ENCODE measurements at places on chromosomes 6 and 20.
A peak's percentile ranks its signal among the peaks of the same experiment; 100 is the strongest.

DNA sequence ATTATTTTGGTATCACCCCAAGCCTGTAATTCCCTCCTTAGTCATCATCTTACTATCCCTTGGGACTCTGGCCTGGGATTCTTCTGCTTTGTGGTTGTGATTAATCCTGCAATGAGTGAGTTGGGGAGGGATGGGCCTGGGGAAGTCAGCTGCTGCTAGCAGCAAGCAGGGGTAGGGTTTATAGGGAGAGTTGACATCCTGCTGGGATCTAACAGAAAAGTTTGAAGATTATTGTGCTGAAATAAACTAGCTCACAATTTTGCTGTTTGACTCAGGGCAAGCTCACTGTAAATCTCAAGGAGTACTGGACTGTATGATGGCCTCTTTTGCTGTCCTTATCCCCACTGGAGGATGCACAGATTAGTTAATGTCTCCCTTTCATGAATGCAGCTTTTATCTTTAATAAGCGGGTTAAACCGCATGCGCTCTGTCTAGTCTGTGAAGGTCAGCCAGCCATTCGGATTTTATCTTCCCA lies 83.4 kb downstream of the JARID2 start:
- no peak for DNase-seq

DNA sequence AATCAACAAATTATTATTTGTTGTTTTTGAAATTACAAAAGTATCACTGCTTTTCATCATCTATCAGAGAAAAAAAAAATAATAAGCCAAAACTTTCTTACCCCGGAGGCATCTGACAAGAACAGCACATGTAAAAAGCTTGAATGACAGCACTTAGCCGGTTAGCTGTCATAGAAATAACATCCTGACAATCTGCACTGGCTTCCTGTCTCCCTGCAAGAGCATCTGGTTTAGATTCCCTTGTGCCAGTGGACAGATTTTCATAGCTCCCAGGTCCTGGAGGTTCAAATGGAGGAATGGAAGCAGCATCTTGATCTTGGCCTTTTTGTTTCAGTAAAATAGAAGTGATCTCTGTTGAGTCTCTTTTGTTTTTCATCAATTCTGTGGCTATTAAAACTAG lies 74.8 kb downstream of the HACE1 start:
- no peak for DNase-seq

DNA sequence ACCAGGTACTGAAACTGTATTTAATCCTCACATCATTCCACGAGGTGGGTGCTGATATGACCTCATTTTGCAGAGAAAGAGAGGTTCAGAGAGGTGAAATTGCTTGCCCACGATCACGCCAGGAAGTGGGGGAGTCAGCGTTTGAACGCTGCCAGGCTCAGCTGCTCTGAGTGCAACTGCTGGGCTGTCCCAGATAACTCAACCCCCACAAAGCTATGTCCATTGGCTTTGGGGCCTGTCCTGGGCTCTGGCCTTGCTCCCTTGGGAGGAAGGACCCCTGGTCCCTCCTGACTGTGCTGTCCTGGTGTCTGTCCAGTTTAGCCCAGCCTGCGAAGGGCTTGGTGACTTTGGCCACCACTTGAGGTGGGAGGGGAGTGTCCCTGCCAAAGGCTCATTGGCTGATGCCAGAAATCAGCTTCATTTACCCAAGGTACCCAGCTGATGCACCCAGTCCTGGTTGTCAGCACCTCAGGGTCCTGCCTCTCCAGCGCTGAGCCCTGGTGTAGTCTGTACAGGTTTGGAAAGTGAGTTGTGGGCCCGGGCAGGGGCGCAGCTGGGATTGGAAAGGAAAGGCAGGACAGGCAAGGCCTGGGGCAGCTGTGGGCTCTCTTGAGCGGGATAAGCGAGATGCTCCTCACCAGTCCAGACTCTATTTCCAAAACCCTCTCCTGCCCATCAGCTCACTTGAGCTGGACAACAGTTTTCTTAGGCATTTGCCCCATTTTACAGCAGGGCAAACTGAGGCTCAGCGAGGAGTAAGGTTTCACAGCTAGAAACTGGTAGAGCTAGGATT lies 38.5 kb downstream of the SUN5 start:
- DNase-seq, result peak; percentile 75

DNA sequence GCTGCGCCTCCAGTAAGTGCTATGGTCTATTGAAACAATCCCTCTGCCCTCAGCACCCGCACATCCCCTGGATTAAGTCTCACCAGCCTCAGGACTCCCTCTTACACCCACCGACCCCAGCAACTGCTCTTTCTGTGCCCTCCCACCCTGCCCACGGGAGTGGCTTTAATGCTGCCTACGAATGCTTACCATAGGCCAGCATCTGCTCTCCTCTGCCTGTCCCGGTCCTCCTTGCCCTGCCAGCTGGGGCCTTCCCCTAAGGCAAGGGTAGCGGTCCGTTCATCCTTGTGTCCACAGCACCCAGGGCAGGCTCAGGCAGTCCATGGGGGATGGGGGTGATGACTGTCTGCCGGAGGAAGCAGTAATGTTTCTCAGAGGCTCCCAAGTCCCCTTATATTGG lies 4.1 kb downstream of the EBF4 start:
- DNase-seq, result no peak

DNA sequence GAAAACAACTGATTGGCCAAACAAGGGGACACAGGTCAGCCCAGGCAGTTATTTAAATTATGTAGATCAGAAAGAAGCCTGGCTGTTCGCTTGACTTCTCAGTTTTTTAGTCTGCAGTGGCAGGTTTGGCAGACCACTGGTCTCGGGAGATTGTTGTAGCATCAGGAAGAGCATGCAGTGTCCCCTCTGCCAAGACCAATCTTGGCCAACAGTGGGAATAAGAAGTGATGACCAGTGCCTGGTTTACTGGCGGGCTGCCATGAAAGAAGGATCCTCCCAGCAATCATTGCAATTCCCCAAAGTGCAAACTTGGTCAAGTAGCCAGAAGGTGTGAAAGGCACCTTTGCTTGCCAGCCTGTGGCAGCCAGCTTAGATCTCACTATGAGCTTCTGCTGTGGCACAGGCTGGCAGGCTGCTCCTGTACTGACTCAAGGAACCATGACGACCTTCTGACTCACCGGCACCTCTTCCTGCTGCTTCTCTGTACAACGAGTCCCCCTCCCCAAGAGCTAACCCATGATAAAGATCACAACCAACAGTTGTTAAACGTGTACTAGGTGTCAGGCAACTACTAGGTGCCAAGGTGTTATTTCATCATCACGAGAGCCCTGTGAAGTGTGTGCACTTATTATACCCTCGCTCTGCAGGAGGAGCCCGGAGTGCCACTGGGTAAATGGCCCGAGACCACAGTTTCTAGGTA lies 76.8 kb upstream of the DUSP22 start:
- DNase-seq, result peak; percentile 72

GRCh38 chr6:108576709-108577108 lies 16.0 kb downstream of the FOXO3 start:
- DNase-seq, result no peak

- DNase-seq, result no peak
Measured at GRCh38 chr6:157811476-157812173, 11.4 kb upstream of the SNX9 start.

DNA sequence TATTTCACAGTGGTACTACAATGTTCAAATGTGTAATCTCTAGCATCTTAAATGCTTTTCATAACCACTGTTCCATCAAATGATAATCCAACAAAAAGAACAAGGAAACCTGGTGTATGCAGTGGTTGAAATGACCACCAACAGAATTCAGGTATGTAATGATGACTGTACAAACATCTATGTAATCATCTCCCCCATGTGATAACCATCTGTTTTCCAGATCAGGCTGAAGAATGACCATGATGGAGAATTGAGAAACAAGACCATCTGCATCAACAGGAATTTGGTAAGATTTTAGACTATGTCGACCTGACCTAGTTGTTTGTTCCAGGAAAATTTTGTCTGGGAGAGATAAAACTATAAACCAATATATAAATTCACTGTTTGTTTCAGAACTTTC lies 81.3 kb upstream of the ASCC3 start:
- no peak for DNase-seq

- DNase-seq, result peak; percentile 75
Measured at GRCh38 chr20:41697861-41698559, 79.8 kb upstream of the CHD6 start.

DNA sequence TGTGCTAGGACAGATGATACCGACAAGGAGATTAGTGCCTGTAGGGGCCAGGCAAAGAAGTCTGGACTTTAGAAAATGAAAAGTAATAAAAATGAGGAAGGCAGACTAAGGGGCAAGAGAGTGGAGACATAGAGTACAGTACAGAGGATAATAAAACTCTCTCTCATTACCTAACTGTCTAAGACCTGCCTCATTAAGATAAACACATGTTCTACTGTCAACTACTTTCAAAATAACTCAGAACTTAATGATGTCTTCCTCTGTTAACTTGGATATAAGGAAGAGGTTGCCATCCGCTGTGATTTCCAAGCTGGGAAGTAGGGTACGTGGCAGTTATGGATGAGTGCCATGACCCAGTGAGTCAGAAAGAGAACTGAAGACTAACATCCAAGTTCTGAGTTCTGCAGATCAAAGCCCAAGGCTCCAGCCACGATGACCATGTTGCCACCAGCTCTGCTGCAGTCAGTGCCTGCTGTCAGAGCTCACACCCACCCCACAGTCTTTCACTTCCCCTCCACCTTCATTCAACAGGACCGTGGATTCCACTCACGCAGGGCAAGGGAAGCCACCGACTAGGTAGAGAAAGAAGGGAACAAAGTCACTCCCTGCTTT lies 81.8 kb downstream of the KIF16B start:
- DNase-seq, result no peak

GRCh38 chr6:169804427-169804826 lies 53.0 kb downstream of the ERMARD start:
- no peak for DNase-seq

- DNase-seq, result no peak
Measured at GRCh38 chr6:41055149-41055548, 2.1 kb downstream of the APOBEC2 start.

DNA sequence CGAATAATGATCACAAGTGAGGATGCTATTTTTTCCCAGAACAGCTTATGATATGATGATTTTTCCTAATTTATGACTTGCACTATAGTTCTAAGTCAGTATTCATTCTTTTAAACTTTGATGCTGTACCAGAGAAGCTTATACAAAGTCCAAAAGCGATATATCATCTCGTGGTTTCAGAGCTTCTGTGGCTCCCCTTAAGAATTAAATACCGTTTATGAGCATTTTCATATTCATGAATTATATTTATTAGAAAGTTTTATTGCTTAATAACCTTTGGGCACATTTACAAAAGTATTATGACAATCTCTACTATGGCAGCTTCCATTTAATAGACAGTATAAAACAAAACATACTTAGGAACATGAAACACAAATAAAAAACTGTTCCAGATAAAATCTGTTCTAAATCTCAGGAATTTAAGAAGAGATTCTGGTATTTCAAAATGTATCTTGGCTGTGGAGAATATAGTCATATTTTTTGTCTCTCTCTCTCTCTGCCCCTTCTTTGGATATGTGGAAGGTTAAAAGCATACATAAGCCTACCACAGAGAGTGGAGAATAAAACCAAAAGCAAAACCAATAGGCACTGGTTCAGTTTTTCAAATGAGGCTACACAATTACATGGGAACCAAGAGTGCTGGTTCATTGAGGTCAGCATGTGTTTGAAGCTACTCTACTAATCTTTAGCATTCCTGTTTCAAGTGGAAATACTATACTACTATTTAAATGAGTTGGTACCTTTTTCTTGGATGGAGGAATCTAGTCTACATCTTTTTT lies 884.5 kb upstream of the GJE1 start:
- no peak for DNase-seq

DNA sequence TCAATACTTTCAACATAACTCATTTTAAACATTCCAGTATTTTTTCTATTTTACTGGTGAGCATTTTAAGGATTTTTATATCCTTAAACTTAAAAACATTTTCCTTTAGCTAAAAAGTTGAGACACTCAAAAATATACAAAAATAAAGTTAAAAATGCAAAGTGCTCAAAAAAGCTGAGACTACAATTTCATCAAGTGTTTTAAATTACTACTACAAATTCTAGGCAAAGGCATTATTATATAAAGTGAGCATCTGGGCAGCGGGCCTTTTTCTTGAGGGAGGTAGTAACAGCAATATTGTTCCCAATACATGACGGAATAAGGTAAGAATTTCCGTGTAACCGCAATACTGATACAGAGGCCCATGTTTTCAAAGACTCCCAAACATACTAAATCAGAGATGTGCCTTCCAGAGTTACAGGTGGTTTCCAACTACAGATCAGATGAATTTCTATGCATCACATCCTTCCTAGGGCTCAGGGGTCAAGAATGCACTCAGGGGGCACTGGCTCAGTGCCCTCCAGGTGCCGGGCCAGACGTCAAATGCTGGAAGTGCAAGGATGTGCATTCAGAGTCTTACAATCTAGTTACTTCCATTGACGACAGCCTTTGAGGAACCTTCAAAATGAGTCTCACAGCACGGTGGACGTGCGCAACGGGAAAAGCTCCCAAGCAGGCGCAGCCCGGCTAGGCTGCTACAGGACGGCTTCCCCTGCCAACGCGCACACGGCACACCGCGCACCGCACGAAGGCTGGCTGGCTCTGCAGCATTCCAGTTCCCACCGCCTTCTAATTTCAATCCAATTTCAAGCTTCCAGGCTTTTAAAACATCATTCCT lies 1.7 kb downstream of the PHF10 start:
- peak; percentile 81 for DNase-seq

GRCh38 chr6:71203206-71203605 lies 85.4 kb upstream of the OGFRL1 start:
- DNase-seq, result no peak

DNA sequence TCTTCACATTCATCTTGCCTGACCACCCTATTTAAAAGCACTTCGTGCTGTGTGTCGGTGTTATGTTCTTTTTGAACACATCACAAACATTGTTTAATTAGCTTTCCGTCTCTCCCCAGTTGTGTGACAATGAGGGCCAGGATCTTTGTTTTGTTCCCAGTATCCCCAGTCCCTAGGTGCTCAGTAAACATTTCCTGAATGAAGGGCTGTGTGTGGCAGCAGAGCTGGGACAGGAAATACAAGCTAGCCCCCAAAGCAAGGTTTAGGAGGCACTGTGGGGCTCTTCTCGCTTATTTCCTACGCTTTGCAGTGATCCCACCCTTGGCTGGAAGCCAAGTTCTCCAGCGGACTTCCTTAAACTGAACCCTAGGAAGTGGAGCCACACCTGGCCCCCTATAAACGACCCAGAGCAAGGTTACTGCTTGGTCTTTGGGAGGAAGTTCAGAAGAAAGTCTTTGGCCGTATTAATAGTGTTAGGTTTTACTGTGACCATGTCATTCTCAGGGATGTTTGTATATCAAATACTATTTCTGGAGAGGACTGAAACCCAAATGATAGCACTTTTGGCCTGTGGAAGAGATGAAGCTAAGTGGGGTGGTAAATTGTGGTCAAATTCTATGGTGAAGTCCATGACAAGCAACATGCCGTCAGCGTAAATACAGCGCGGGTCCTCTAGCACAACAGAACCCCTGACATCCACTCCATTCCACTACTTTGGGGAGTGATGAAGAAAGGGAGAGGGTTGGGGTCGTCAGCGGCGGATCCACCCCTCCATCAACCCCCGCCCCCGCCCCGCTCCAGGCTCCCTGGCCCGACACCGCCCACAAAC lies 570 bp upstream of the FANCE start:
- DNase-seq, result no peak

GRCh38 chr6:114638341-114638740 lies 295.5 kb upstream of the HS3ST5 start:
- DNase-seq, result no peak
